Fibroblast of skin of right biceps (primary cell): ENCODE measurements at places on chromosomes 11 and 22.
A peak's percentile ranks its signal among the peaks of the same experiment; 100 is the strongest.

DNA sequence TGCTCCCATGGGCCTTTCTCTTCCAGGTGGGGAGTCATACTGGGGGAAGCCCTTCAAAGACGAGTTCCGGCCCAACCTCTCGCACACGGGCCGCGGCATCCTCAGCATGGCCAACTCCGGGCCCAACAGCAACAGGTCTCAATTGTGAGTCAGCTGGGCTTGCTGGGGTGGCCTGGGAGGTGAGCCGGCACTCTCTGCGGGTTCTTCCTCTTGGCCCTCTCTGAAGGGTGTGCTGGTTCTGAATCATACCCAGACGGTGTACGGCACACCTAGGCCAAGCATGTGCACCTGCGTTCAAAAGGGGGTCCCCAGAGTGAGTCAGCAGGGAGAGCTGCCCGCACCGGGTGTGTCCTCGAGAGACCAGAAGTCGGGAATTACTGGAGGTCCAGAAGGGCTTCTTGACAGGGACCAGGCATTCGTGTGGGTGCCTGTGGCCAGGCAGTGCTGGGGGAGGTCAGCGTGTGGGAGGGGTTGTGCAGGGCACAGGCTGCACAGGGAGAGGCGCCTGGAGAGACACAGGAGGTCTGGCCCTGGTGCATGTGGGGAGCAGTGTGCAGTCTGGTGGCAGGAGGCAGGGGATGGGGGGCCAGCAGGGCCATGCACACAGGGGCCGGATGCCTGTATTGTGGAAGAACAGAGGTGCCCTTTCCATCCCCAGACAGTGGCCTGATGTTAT, 23.0 kb downstream of the PPIL2 start:
- DNase-seq, result no peak

- DNase-seq, result no peak
These were observed 1.6 kb upstream of the P2RY2 start for GRCh38 chr11:73216465-73216864.

DNA sequence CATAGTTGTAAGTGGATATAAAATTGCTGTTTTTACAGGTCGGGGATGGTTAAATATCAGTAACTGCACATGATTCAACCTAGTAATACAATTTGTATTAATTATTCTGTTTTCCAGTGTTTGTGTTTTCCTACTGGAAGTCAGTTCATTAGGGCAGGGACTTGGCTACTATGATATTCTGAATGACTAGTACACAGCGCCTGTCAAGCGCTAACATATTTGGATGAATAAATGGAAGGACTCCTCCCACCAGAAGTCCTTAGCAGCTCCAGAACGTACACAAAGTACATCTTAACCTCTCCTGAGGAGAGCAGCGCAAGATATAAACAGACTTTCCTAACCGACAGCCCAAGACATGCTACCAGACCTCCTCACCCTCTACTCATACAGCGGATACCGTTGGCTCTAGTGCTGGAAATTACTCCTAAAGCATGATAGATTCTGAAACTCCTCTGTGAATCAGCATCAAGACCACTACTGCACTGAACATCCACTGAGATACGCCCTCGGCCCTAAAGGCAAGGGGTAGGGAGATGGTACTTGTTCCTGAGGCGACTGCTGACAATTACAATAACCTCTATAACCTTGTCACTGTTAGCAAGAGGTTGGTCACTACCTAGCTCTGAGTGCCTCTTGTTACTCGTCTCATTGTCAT, 79.1 kb downstream of the RDX start:
- no peak for DNase-seq

DNA sequence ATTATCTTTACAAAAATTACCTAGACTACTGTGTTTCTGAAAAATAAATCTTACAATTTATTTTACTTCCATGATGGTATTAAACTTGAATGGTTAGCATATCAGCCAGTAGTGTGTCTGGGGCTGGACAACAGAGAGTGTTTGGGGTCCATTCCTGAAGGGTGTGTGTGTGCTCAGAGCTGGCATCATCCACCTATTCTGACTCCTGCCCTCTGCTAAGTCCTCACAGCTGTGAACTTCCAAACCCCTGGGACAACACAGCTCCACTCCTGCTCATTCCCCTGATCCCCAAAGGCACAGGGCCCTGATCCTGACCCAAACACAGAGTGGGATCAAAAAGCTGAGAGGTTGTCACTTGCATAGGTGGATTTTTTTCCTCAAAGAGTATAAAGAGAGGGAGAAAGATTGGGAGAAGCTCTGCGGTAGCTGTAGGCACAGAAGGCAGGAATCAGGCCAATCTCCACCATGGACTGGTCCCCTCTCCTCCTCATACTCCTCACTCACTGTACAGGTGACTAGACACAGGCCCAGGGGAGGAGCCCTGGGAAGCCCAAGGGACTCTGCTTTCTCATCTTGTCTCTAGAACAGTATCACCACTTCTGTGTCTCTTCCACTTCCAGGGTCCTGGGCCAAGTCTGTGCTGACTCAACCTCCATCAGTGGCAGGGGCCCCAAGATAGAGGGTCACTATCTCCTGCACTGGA, 55.7 kb upstream of the TOP3B start:
- DNase-seq, result no peak

GRCh38 chr11:119594639-119595249, 134.3 kb downstream of the NECTIN1 start:
- DNase-seq, result peak; percentile 73

- peak; percentile 33 for DNase-seq
These were observed 1.8 kb upstream of the TBC1D10A start for GRCh38 chr22:30328466-30329049.

GRCh38 chr11:61201476-61201875, 1.8 kb upstream of the PGA3 start:
- no peak for DNase-seq

DNA sequence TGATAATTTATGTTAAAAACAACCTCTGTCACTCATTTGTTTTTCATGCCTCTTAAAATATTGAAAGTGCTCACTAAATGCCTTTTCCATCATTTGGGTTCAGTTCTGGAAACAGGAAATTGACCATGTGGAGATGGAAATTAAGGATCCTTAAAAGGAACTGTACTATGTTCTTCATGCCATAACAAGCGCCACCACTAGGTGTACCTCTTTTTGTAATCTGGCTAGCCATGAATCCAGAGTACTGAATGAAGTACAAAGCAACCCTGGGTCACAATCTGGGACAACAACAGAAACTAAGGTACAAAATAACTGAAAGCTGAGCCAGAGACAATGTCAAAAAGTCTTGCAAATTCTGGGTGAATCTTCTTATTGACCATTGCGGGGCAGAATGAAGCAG, 559.1 kb downstream of the FAM181B start:
- no peak for DNase-seq

DNA sequence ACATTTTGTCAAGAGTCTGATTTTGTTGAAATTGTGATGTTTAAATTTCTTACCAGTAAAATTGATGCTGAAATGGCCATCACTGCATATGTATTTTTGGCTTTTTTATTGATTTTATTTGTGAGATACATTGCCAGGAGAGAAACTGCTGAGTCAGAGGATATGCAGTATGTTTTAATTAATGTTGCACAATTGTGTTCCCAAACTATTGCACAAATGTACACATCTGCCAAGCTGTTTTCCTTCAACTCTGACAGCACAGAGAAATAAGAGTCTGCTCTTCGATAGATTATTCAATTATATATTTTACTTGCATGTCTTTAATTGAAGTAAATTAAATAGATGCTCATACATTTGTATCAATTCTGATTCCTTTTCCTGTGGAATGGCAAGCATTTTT, 640.2 kb upstream of the LUZP2 start:
- DNase-seq, result peak; percentile 53
